ENCODE measurements at places on chromosomes 4 and X. TPM values are rescaled to one million over a fixed set of nuclear protein-coding genes. Genes with fewer than 3 reads are reported as not detected.

The ZNF732 gene
- not detected for total RNA-seq

The GLUD2 gene
- 1.6 TPM for total RNA-seq

The WFS1 gene
- total RNA-seq: 17.9 TPM

The RGN gene
- not detected for total RNA-seq

The ETFDH gene
- 6.8 TPM for total RNA-seq

The ARHGAP36 gene
- not detected for total RNA-seq

The CCKAR gene
- total RNA-seq: not detected

The CFAP99 gene
- total RNA-seq: 0.07 TPM

The SERTM2 gene
- not detected for total RNA-seq

The UGT2B10 gene
- total RNA-seq: not detected

The CPE gene
- total RNA-seq: 1.4 TPM

The MAGEA4 gene
- total RNA-seq: not detected

The L1CAM gene
- total RNA-seq: 23.1 TPM

The RBM47 gene
- 21.3 TPM for total RNA-seq

The PFKFB1 gene
- 0.10 TPM for total RNA-seq

The SPIN4 gene
- total RNA-seq: 2.3 TPM

The MGAT4D gene
- not detected for total RNA-seq

The SPIN2A gene
- total RNA-seq: 0.14 TPM

The ZNF157 gene
- total RNA-seq: not detected

The RXFP1 gene
- not detected for total RNA-seq

The FOXR2 gene
- total RNA-seq: not detected

The TLR8 gene
- total RNA-seq: not detected

The PAGE4 gene
- total RNA-seq: not detected

The MAGEA12 gene
- total RNA-seq: not detected

The F8 gene
- total RNA-seq: 4.5 TPM

The NSUN7 gene
- total RNA-seq: 0.40 TPM

The CCSER1 gene
- not detected for total RNA-seq

The CSN1S1 gene
- total RNA-seq: not detected

The FTSJ1 gene
- 67.6 TPM for total RNA-seq

The BEND2 gene
- total RNA-seq: not detected
